Ureter (tissue), 1 donor: ENCODE measurements at places on chromosomes 4 and X. TPM values are rescaled to one million over a fixed set of nuclear protein-coding genes. Genes with fewer than 3 reads are reported as not detected.

AR gene
- 26.2 TPM for total RNA-seq

- DNase-seq = no peak
Observed at GRCh38 chr4:163175971-163176958, 9.6 kb upstream of the NAF1 start.

- no peak for DNase-seq
Observed at GRCh38 chrX:96989830-96990571, 106.3 kb downstream of the RPA4 start.

DNA sequence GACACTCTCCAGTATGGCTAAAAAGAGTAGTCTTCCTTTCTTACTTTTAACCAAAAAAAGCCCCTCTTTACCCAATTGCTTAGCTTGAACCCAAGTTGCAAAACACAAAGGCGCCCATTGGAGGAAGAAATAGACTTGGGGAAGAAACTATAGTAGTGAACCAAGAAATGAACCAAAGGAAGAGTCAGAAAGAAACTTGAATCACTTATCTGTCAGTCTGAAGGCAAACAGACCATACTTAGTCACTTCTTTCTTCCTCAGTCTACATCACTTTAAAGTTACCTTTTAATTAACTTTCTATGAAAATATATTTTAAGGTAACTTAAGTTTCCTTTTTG lies 161.4 kb upstream of the GIMD1 start:
- DNase-seq = no peak

GLRB gene
- total RNA-seq = 2.4 TPM

- no peak for DNase-seq
Observed at GRCh38 chr4:14646831-14647230, 355.4 kb upstream of the CPEB2 start.

- no peak for DNase-seq
Observed at GRCh38 chrX:153731117-153731844, 6.6 kb downstream of the ABCD1 start.

- no peak for DNase-seq
Observed at GRCh38 chr4:182189103-182189878, 53.9 kb upstream of the TENM3 start.
